ENCODE measurements at places on chromosomes 3 and 15. TPM values are rescaled to one million over a fixed set of nuclear protein-coding genes. Genes with fewer than 3 reads are reported as not detected.

The COL6A5 gene
- not detected for total RNA-seq

The MYLK gene
- 7.8 TPM for total RNA-seq

The HRH1 gene
- total RNA-seq: 0.90 TPM

The IL17RB gene
- total RNA-seq: 0.33 TPM

The SUMF1 gene
- total RNA-seq: 17.5 TPM

The THRB gene
- 0.38 TPM for total RNA-seq

The HPS3 gene
- 18.8 TPM for total RNA-seq

GRCh38 chr15:37084602-37085001, 15.7 kb downstream of the MEIS2 start:
- peaks cover 4% of the 10 kb centered on the region for H3K27me3 ChIP-seq
- H3K4me3 ChIP-seq: no peak overlapping the region
- H3K36me3 ChIP-seq: no peaks in the 10 kb centered on the region
- DNase-seq: no peak
- H3K27ac ChIP-seq: no peak overlapping the region

DNA sequence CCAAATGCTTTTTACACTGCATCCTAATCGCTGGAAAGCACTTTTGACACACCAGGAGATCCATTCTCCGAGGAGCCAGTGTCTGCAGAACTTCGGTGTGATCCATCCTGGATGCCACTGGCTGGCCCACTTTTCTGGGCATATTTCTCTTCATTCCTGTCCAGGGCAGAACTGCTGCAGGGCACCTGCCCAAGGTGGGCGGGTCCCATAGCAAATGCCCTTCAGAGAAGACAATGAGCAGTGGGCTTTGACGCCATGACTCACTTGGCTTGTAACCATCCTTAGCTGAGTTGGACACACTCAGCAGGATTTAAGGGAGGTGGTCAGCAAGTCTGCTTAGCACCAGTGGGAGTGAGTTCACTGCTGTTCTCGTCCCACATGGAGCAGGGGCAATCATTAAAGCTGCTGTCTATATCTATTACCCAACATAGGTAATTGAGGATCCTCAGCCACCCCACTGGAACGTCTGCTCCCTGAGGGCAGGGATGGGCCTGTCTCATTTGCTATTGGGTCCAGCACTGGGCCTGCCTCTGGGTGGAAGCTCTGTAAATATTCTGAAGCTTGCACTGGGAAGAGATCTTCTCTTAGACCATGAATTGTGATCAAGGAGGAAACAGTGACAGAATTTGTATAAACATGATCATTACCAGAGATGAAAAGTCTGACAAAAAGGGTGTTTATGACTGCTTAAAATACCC, 112.7 kb upstream of the IQSEC1 start:
- H3K36me3 ChIP-seq: peaks cover 29% of the 10 kb centered on the region
- no peak overlapping the region for H3K4me3 ChIP-seq
- H3K27me3 ChIP-seq: peaks cover 7% of the 10 kb centered on the region
- no peak overlapping the region for H3K27ac ChIP-seq
- no peak for DNase-seq

DNA sequence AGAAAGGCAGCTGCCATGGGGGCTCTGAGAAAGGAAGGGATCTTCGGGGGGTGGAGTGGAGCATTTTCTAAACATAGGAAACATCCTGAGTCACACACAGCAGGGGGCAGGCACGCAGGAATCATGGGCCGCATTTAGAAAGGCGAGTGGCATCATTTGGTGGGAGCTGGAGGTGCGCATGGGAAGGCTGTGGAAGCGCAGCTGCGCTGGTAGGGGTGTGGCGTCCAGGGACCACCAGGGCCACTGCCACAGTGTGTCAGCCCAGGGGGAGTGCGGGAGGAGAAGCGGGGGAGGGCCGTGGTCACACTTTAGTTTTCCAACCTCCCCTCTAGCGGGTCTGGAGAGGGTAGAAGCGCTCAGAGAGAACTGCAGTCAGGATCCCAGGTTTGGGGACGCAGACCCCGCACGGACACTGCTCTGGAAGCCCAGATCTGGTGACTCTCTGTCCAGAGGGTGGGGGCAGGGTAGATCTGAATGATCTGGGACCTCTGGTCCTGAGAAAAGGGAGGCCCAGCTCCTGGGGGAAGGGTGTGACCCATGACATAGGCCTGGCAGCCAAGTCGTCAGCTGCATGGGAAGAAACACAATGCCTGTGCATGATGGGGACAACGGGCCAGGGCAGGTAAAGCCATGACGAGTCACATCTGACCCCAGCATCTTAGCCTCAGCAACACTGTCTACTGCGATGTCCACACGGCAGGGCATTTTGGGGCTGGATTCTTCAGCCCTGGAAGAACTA, 88.0 kb upstream of the IQSEC1 start:
- H3K27me3 ChIP-seq: peaks cover 13% of the 10 kb centered on the region
- H3K36me3 ChIP-seq: peaks cover 35% of the 10 kb centered on the region
- H3K27ac ChIP-seq: no peak overlapping the region
- H3K4me1 ChIP-seq: peaks cover 19% of the 10 kb centered on the region
- no peak overlapping the region for H3K4me3 ChIP-seq

DNA sequence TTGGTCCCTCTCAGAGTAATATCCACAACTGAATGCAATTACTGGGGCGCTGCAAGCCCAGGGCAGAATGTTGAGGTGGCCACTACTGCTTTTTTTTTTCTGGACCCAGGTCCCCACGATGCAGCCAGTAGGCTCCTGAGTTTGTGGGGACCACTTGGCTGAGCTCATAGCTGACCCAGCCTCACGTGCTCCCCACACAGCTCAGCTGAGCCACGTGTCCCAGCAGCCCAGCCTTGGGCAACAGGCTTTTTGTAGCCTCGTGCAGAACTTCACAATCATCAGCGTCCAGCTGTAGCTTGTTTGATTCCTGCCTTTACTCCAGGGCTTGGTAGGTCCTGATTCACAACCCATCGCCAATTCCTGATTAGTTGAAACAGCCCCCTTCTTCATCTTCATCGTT, 117.3 kb downstream of the ETFA start:
- H3K36me3 ChIP-seq: peaks cover 8% of the 10 kb centered on the region
- H3K27ac ChIP-seq: no peak overlapping the region
- no peak for DNase-seq
- H3K27me3 ChIP-seq: peaks cover 4% of the 10 kb centered on the region

DNA sequence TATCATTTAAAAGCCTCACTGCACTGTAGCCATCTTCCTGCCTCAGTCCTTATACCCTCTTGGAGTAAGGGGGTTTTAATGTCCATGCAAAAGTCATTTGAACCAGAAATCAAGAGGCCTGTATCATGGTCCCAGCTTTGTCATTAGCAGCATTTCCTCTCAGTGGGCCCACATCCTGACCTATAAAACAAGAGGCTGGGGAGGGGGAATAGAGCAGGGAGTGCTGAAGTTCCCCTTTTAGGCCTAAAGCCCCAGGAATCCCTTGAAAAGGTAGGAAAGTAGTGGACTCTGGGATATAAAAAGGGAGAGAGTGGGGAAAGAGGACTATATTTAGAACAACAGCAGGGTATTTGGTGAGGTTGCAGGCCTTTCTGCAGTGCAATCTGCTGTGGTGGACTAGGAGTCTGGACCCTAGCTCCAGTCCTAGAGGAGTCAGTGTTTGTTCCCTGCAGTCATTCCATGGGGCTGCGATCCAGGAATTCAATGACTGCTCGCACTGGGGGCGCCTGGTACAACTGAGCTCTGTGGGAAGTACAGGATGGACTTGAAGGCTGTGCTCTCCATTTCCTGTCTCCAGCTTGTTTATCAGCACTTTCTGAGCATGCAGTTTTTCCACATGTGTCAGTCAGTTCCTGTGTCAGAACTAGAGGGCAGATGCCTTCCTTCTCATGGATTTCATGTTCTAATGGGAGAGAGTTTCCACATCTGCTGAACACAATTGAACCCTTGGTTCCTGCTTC, 46.8 kb downstream of the PDHB start:
- peak; percentile 50 for DNase-seq
- peaks cover 6% of the 10 kb centered on the region for H3K27me3 ChIP-seq
- peak overlapping the region; percentile 95 for H3K27ac ChIP-seq
- peaks cover 11% of the 10 kb centered on the region for H3K36me3 ChIP-seq

DNA sequence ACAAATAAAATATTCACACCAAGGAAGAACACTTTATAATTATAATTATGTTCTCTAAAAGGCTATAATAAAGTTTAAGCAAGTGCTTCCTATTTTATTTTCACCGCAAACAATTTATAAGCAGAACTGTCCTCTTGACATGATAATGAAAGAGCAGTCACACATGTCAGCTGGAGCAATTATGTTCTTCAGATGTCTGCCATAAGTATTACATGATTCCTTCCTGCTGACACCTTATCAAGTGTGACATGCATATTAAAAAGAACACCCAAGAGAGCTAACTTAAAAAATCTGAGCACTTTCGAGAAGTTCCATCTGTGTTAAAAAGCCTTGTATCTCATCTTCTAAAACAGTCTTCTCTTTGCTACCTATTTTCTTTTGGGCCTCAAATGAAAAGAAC, 249.5 kb downstream of the SQOR start:
- peaks cover 8% of the 10 kb centered on the region for H3K36me3 ChIP-seq
- DNase-seq: no peak
- no peak overlapping the region for H3K4me3 ChIP-seq
- no peaks in the 10 kb centered on the region for H3K27me3 ChIP-seq
- no peak overlapping the region for H3K27ac ChIP-seq

- peaks cover 6% of the 10 kb centered on the region for H3K27me3 ChIP-seq
- no peaks in the 10 kb centered on the region for H3K4me1 ChIP-seq
These were observed 187.2 kb downstream of the NFKBIZ start for GRCh38 chr3:102036472-102036871.

DNA sequence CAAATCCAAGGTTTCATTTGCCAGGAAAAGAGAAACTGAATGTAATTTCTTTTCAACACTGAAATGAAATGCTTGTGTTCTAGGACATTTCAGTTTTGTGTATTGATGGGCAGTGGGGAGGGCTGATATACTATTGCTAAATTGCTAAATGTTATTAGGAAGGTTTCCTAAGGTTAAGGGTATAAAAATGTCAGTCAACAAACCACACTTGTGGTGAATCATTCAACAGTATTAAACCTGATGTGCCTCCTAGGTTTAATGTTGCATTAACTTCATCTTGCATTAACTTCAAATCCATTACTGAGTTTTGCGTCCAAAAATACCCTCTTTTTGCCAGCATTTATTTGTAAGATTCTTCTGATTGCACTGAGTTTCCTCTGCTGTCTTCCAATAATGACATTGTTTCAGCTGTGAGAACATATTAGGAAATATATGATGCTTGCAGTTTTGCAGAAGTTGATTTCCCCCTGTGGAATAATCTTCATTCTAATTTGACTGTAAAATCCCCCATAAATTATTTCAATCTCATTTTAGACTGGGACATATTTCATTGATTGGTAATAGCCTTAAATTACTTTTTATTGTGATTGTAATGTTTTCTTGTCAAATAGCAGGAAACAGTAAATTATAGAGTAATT, 758.3 kb downstream of the GBE1 start:
- H3K4me1 ChIP-seq: no peaks in the 10 kb centered on the region
- no peak for DNase-seq
- no peaks in the 10 kb centered on the region for H3K27me3 ChIP-seq
- no peaks in the 10 kb centered on the region for H3K36me3 ChIP-seq
- no peak overlapping the region for H3K4me3 ChIP-seq

DNA sequence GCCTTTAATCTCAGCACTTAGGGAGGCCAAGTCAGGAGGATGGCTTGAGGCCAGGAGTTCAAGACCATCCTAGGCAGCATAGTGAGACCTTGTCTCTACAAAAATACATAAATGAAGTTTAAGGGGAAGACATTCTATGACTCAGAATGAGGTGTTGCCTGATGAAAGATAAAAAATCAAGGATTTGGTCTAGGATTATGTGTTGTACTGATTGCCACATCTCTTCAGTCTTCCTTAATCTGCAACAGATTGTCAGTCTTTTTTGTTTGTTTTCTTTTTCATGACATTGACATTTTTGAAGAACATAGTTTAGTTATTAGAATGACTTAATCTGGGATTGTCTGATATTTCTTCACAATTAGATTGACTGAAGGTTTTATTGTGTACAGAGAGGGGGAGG, 26.3 kb upstream of the DPPA4 start:
- no peak overlapping the region for H3K27ac ChIP-seq
- H3K27me3 ChIP-seq: no peaks in the 10 kb centered on the region
- H3K36me3 ChIP-seq: no peaks in the 10 kb centered on the region
- H3K4me3 ChIP-seq: no peak overlapping the region
- no peak for DNase-seq
- H3K4me1 ChIP-seq: no peaks in the 10 kb centered on the region

DNA sequence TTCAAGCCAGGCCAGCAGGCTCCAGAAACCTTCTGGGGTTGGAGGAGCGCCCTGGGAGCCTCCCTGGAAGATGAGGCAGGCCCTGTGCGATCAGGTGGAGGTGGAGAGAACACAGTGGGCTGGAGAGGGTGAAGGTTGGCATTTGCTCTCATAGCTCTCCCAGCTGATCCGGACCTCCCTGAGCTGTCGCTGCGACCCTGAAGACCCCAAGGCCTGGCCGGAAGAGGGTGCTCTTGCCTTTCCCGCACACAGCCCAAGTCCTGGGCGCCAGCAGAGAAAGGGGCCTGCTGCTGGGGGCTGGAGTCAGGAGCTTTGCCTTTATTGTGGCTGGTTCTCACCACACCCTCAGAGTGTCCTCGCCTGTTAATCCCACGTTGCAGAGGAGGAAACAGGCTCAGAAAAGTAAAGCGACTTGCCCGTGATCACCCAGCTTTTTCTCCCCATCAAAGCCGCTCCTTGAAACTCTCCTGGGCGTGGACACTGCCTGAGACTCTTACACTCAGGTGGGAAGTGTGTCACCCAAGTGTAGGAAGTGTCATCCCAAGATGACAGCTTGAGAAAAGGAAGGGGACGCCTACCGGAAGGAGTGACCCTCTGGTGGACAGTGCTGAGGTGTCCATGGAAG, 8.6 kb upstream of the RPL29 start:
- no peak overlapping the region for H3K4me3 ChIP-seq
- H3K27me3 ChIP-seq: peaks cover 14% of the 10 kb centered on the region
- peaks cover 17% of the 10 kb centered on the region for H3K4me1 ChIP-seq
- no peaks in the 10 kb centered on the region for H3K36me3 ChIP-seq
- DNase-seq: peak; percentile 55
- H3K27ac ChIP-seq: no peak overlapping the region

DNA sequence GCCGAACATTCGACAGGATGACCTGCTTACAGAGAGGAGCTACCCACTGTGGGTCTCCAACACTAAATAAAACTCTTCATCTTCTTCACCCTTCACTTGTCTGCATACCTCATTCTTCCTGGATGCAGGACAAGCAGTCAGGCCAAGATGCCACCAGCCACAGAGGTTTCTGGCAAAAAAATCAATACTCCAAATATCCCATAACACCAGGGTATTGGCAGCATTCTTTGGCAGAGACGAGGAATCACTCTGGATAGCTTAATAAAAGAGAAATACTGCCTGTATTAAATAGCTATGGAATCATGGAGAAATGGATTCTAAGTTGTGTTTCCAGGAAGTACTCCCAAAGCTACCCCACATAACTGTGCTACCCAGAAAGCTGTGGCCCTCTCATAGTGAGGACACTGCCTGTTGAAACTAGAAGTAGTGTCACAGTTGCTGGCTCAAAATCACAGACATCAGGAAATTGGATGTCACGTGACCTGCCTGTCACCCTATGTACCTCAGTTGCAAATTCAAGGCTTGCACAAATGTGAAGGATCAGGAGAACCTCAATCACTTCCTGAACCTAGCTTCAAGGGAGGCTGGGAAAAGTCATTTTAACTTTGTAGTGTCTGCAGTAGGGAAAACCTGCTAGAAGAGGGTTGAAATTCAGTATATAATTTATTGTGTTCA, 11.0 kb upstream of the LRRC31 start:
- H3K4me1 ChIP-seq: no peaks in the 10 kb centered on the region
- H3K4me3 ChIP-seq: no peak overlapping the region
- H3K27ac ChIP-seq: no peak overlapping the region

Measured in endothelial cell (in vitro differentiated cells).